CD4-positive, alpha-beta T cell (primary cell): ENCODE measurements at places on chromosomes 3 and 15. TPM values are rescaled to one million over a fixed set of nuclear protein-coding genes. Genes with fewer than 3 reads are reported as not detected.

DNA sequence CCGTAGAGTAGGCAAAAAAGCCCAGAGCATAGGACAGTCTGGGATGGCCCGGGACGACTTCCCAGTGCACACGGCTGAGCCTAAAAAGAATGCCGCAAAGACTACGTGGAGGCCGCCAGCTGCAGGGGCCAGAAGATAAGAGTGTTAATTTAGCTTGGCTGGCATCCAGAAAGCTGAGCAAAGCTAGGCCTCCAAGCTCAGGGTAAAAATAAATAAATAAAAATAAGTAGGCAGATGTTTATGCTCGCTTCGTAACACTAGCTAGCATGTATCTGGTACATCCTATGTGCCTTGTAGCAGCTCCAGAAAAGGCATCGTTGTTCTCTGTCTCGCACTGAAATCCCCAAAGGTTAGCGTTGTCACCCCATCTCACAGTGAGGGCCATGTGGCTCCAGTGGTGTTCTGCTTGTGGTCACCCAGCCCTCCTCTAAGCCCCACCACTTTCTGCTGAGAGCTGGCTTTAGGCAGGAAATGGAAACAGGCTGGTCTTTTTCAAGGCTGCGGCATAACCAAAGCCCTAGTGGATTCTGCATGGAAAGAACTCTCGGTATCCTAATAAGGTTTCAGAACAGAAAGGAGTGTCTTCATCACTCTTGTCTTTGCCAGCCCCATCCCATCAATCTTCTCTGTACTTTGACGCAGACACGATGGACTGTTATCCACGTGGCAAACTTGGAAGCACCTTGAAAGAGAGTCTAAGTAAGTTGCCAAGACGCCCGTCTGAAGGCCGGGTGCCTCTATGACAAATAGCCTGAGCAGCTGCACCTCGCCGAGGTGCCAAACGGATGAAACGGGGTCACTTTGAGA lies 58.1 kb upstream of the MEF2A start:
- DNase-seq: no peak

DNA sequence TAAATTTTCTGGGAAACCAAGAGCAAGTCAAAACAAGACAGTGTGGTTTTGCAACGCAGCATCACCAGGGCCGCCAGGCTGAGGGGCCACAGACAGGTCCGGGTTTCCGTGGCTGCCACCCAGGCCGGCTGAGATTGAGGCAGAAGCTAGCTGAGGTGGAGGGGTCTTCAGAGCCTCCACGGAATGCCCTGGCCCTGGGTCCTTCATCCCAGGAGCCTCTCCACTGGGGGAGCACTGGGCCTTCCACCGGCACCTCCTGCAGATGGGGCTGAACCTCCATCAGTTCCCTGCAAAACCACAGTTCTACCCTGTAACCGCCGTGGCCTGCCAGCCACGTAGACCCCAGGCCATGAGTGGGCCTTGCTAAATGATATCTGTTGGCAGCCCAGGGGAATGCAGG lies 152.7 kb downstream of the CHSY1 start:
- no peak for DNase-seq

DNA sequence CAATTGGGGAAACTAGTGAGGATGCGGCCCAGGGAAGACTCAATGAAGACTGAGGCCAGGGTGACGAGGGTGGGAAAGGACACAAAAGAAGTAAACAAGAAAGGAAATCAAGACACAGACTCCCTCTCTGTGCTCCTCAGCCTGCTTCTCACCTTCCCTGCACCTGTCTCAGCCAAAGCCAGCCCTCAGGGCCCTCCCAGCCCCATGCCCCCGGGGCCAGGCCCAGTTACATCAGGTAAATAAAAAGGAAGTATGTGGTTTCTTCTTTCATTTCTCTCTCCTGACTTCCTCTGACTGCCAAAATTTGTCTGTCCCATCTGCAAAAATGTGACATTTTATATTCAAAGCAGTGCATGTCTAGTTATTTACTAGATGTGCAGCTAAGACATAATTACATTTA lies 328.0 kb downstream of the UACA start:
- DNase-seq: peak; percentile 19

LYZL4 gene
- not detected for total RNA-seq

GLDN gene
- not detected for total RNA-seq

DNA sequence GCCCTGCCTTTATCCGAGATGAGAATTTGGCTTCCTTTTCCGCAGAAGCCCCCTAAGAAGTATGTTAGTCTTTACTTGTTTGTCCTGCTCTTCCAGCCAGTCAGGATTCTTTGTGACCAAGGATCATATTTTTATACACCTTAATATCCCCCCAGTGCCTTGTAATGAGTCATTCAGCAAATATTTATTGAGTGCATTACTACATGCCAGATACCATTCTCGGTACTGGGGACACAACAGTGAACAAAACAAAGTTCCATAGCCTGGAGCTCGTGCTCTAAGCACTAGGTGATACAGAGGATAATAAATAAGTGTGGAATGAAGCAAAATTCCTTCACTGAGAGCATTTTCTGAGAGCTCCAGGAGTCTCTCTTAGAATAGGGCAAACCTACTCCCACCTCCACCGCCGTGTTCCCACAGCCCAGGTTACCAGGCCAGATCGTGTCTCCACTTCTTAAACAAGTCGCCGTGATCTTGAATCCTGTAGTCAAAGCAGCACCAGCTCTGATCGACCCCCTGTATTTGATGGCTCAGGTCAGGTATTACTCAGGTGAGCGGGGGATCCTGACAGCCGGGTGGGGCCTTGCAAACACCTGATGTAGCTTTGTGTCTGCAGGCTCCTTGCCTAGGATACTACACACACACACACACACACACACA lies 18.5 kb downstream of the TTC21A start:
- no peak for DNase-seq

- DNase-seq: no peak
Measured at GRCh38 chr3:47443611-47443995, 32.1 kb downstream of the SCAP start.

- DNase-seq: no peak
Measured at GRCh38 chr15:62320259-62320658, 155.2 kb upstream of the C2CD4B start.

DNA sequence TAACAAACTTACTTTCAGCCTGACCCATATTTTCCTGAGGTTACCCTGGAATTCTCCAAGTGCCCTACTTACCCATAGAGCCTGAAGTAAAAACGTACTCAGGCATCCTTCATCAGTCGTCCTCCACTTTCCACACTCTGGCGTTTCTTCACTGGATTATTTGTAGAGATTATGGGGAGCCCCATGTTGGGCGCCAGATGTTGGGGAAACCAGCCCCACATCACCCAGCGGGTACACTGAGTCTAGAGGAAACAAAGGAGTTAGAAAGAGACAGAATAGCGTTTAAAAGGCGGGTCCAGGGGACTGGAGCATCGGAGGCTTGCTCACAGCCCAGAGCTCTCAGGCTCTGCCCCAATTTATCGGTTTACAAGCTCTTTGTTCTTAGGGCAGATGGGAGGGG lies 9.7 kb upstream of the SLC28A2 start:
- DNase-seq: no peak

GRCh38 chr3:133863911-133864310 lies 31.8 kb downstream of the RAB6B start:
- DNase-seq: no peak

KBTBD13 gene
- not detected for total RNA-seq

GRCh38 chr3:110419096-110419495 lies 652.5 kb upstream of the NECTIN3 start:
- DNase-seq: no peak

DISP2 gene
- total RNA-seq: 0.03 TPM

DNA sequence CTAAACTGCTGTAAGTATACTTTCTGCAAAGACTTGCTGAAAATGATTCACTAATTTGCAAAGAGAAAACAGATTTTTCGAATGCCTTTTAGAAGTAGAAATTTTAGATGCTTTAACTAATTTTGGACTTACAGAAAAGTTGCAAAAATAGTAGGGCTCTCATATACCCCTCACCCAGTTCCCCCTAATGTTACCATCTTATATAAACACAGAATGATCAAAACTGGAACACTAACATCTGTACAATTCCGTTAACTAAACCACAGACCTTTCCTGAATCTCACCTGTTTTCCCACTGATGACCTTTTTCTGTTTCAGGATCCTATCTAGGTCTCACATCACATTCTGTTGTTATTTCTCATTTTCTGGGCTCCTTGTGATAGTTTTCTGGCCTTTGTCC lies 454.8 kb downstream of the SHQ1 start:
- no peak for DNase-seq

DNA sequence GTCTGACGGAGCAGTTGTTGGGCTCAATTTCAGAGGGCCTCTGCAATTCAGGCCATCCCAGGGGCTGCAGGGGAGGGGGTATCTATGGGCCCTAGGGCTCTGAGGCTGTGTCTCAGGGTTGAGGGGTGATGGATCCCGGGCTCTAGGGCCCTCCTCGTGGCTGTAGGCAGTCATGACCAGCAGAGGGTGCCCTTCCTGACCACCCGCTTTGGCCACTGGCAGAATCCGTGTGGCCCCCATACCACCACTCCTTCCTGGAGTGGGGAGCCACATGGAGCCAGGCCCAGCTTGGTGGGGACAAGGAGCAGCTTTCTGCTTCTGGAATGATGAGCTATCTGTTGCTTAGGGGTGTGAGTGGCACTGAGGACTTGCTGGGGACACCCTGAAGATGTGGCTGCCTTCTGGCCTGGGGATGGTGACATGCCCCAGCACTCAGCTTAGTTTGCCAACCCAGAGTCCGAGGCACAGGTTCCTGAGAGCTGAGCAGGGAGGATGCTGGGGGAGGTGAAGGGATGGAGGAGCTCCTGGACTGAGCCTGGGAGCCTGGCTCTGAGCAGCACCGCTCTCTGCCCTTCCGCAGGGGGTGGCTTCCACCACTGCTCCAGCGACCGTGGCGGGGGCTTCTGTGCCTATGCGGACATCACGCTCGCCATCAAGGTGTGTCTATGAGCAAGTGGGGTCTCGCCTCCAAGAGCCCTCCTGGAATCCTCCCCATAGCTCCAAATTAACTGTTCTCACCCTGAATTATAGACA lies 20.2 kb downstream of the HDAC11 start:
- DNase-seq: no peak

GNAT1 gene
- 0.28 TPM for total RNA-seq

AVEN gene
- 4.5 TPM for total RNA-seq

GRCh38 chr15:96285729-96286254 lies 44.7 kb upstream of the NR2F2 start:
- no peak for DNase-seq

DPPA4 gene
- 3.6 TPM for total RNA-seq

DGKG gene
- not detected for total RNA-seq

GRCh38 chr3:77079988-77080610 lies 40.2 kb downstream of the ROBO2 start:
- no peak for DNase-seq

ZNF860 gene
- not detected for total RNA-seq

GOLGA8J gene
- not detected for total RNA-seq

- DNase-seq: no peak
Measured at GRCh38 chr15:89075101-89075640, 13.1 kb upstream of the ABHD2 start.

DNA sequence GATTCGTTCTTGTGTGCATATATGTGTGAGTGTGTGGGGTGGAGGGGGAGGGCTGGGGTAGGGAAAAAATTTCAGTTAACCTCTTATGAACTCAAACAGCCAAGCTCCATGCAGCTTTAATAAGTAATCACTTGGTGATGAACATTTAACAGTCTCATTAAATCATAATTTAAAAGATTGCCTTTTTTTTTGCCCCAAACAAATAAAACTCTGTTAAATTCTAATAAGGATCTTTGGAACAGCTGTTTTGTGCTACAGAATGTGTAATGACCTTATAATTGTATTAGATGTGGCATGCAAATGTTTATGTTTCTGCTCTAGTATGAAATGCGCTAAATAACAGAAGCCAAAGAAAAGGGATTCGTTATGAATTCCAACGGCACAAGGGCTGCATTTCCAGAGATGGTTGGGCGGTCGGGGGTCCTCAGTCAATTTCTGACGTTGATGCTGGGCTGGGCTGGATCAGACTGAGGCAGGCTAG lies 80.0 kb upstream of the RORA start:
- no peak for DNase-seq

GRCh38 chr3:2838546-2839157 lies 271.5 kb downstream of the IL5RA start:
- DNase-seq: no peak

ZNF774 gene
- 1.1 TPM for total RNA-seq

DNA sequence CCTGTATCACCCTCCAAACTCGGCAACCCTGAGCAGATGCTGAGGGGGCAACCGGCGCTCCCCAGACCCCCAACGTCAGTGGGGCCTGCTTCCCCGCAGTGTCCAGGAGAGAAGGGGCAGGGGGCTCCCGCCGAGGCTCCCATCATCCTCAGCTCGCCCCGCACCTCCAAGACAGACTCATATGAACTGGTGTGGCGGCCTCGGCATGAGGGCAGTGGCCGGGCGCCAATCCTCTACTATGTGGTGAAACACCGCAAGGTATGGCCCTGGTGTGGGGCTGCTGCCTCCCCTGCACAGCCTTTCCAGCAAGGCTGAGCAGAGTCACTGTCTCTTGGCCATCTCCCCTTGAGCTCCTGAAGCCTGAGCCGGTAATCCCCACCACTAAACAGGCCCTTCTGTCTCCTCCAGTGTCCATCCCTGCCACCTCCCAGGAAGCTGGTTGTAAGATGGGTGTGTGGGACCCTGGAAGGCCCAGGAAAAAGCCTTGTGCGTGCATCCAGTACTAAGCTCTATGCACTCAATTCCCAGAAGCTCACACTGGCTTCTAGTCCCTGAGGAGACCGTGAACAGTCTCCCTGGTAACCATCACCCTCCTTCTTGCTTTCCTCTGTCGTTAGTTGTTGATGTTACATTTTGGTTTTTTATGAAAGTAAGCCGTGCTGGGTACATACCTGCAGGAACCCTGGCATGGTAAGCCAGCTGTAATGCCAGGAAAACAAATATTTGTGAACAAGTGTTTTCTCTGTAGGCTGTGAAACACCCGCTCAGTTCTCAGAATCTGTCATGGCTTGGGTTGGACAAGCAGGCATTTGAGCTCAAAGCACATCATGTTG lies 63.3 kb downstream of the BOC start:
- DNase-seq: no peak
